ENCODE measurements at places on chromosomes 4 and X.

- no peak for DNase-seq
These were observed 235.1 kb downstream of the USP46 start for GRCh38 chr4:52423967-52424366.

DNA sequence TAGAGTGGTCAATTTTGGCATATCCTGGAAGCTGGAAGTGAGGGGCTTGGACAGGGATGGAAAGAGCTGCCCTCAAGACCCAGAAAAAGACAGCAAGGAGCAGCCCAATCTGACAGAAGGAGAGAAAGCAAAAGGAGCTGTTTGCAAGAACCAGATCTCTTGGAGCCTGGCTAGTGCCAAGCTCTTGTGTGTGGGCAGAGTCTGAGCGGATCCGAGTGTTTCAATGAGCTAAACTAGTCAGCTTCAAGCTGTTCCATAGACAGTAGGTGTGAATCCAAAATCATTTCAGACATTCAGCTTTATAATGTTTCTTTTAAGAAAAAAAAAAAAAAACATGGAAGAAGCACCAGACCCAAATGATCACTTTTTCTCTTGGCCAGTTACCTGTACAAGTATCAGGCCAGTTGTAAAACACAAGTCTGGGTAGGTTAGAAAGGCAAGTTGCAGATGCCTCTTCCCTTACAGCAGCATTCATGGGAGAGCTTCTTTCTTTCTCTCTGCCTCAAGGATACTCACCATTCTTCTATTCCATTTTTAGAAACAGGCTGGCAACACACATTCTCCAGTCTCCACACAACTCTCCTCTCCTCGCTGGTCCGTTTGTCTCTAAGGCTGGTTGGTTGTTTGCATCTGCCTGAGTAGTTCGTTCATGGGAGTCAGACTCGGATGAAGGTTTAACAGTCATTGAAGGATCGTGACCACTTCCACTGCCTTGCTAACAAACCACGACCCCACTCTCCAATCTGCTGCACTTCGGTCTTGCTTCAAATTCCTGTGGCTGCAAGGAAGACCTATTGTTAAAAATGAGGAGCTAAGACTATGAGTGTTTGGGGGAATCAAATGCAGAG lies 105.2 kb upstream of the GATB start:
- no peak for DNase-seq

- DNase-seq = no peak
These were observed 325.5 kb downstream of the BCOR start for GRCh38 chrX:39772057-39772832.

GRCh38 chr4:68736813-68737212 lies 66.4 kb upstream of the UGT2B15 start:
- DNase-seq = no peak

GRCh38 chr4:124025428-124025827 lies 628.8 kb downstream of the SPRY1 start:
- no peak for DNase-seq

DNA sequence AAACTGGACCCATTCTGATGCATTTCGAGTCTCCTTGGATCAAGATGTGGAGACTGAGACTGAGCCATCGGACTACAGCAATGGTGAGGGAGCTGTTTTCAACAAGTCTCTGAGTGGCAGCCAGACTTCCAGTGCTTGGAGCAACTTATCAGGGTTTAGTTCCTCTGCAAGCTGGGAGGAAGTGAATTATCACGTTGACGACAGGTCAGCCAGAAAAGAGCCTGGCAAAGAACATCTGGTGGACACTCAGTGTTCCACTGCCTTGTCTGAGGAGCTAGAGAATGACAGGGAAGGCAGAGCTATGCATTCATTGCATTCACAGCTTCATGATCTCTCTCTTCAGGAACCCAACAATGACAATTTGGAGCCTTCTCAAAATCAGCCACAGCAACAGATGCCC lies 84.8 kb downstream of the NEUROG2 start:
- no peak for DNase-seq

Data from fibroblast of skin of left biceps (primary cell).